ENCODE measurements at places on chromosomes 6 and 20. TPM values are rescaled to one million over a fixed set of nuclear protein-coding genes. Genes with fewer than 3 reads are reported as not detected.
A peak's percentile ranks its signal among the peaks of the same experiment; 100 is the strongest.

DNA sequence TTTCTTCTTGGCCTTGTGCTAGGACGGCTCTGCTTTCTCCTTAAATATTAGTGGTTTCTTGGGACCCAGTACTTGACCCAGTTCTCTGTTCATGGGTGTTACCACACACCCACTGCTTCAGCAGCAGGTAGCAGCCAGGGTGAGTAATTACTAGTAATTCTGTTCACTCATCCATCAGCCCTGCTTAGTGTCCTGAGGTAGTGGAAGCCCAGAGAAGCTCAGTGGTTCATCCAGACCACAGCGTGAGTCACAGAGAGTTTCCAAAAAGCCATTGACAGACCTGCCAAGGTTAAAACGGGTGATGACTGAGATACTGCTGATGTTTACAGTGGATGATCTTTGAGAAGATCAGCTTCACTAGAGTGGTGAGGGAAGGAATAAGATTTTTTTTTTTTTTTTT is 51.7 kb upstream of the HINT3 start:
- no peaks in the 10 kb centered on the region for H3K36me3 ChIP-seq
- H3K4me3 ChIP-seq, result no peak overlapping the region
- DNase-seq, result no peak
- H3K4me1 ChIP-seq, result no peaks in the 10 kb centered on the region
- no peaks in the 10 kb centered on the region for H3K27me3 ChIP-seq

GRCh38 chr6:108156938-108157233 is 8.9 kb upstream of the NR2E1 start:
- H3K4me3 ChIP-seq, result no peak overlapping the region
- peaks cover 72% of the 10 kb centered on the region for H3K27me3 ChIP-seq
- no peaks in the 10 kb centered on the region for H3K36me3 ChIP-seq
- H3K27ac ChIP-seq, result no peak overlapping the region

DNA sequence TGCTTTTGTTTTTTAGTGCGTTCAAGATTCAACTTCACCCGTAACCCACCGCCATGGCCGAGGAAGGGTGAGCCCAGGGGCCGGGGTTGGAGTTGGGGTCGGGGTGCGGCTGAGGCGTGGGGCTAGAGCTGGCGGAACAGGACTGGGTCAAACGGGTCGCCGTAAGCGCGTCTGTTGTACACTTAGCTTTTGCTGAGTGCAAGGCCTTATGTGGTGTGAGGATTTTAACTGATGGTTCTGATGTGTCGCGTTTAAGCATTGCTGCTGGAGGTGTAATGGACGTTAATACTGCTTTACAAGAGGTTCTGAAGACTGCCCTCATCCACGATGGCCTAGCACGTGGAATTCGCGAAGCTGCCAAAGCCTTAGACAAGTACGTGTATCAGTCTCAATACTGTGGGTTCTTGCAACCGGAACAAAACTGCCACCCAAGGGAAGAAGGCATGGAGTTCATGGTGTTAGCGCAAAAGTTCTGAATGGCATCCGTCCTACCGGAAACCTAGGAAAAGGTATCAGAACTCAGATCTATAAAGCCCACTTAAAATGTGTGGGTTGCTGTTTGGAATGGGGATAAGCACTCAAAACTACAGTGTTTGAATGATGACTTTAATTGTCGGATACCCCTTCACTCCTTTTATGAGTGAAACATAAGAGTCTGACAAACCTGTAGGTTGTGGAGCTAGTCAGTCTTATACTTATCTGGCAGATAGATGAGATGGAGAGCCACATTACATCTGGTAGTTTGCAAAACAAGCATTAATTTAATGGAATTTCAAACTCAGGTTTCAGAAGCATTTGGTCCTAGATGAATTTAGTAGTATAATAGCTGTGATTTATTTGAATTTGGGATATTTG is 574 bp downstream of the RPS12 start:
- peak overlapping the region; percentile 87 for H3K4me3 ChIP-seq
- no peak for DNase-seq
- peaks cover 11% of the 10 kb centered on the region for H3K4me1 ChIP-seq
- peaks cover 37% of the 10 kb centered on the region for H3K36me3 ChIP-seq

- H3K4me3 ChIP-seq, result peak overlapping the region; percentile 56
- peak overlapping the region; percentile 98 for H3K27ac ChIP-seq
- peaks cover 2% of the 10 kb centered on the region for H3K36me3 ChIP-seq
- peaks cover 39% of the 10 kb centered on the region for H3K4me1 ChIP-seq
- H3K27me3 ChIP-seq, result no peaks in the 10 kb centered on the region
- DNase-seq, result peak; percentile 99
Observed at GRCh38 chr6:148509800-148510581, 167.4 kb downstream of the SASH1 start.

EFCAB8 gene
- not detected for polyA plus RNA-seq

DNA sequence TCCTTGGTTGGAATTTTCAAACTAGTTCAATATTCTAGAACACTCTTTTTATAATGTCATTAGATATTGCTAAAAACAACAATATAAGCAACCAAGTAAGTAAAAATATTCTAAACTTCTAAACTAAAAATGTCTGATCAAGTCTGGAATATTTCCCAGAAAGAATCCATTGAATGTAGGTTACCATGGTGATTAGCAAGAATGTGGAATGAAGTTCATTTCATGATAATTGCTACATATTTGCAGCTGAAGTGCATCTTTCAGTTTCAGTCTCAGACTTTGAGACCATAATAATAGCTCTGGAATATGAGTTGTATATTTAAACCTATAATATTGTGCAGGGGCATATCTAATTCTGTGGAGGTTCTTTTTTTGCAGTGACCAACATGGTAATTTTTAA is 61.0 kb upstream of the NKAIN2 start:
- no peak overlapping the region for H3K27ac ChIP-seq
- no peaks in the 10 kb centered on the region for H3K27me3 ChIP-seq
- DNase-seq, result peak; percentile 11
- H3K36me3 ChIP-seq, result no peaks in the 10 kb centered on the region

CRIP3 gene
- 2.5 TPM for polyA plus RNA-seq

DNA sequence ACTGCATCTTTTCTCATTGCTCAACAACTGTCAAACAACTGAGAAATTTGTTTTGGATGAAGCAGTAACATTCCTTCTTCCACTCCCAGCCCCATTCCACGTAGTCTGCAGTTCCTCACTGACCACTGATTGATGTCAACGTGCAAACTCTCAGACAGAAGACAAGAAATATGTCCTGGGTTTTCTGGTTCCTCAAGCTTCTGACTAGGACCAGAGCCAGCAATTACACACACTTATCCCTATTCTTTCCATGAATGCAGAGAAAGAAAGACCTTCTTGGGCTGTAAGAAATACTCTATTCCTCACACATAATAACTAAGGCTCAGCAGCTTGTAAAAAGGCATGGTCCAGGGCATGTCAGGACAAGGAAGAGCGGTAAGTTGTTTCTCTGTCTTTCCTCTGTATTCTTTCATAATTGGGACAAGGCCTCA is 790.1 kb upstream of the SLC35B3 start:
- H3K4me1 ChIP-seq, result no peaks in the 10 kb centered on the region
- H3K27ac ChIP-seq, result no peak overlapping the region

DNA sequence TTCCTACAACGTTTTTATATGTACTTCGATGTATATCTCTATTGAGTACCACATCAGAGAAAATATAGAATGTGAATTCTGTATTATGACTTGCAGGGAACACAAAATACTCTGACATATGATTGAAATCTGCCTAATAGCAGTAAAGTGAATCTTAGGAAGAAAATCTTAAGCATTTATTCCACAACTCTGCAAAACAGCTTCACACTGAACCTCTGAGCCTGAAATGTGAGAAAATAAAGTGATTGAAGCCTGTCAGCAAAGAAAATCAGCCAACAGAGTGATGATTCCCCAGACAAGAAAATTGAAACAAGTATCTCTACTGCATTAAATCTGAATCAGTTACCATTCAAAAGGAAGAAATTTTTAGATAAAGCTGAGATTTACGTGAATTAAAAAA is 499.5 kb upstream of the RNF217 start:
- no peaks in the 10 kb centered on the region for H3K4me1 ChIP-seq
- H3K4me3 ChIP-seq, result no peak overlapping the region
- no peaks in the 10 kb centered on the region for H3K36me3 ChIP-seq

CPNE5 gene
- 8.1 TPM for polyA plus RNA-seq

SLC22A16 gene
- polyA plus RNA-seq, result 0.12 TPM

- no peaks in the 10 kb centered on the region for H3K36me3 ChIP-seq
- H3K27ac ChIP-seq, result no peak overlapping the region
- H3K4me1 ChIP-seq, result peaks cover 35% of the 10 kb centered on the region
- no peak for DNase-seq
- no peaks in the 10 kb centered on the region for H3K27me3 ChIP-seq
Observed at GRCh38 chr6:37135835-37136694, 33.9 kb upstream of the PIM1 start.

DNA sequence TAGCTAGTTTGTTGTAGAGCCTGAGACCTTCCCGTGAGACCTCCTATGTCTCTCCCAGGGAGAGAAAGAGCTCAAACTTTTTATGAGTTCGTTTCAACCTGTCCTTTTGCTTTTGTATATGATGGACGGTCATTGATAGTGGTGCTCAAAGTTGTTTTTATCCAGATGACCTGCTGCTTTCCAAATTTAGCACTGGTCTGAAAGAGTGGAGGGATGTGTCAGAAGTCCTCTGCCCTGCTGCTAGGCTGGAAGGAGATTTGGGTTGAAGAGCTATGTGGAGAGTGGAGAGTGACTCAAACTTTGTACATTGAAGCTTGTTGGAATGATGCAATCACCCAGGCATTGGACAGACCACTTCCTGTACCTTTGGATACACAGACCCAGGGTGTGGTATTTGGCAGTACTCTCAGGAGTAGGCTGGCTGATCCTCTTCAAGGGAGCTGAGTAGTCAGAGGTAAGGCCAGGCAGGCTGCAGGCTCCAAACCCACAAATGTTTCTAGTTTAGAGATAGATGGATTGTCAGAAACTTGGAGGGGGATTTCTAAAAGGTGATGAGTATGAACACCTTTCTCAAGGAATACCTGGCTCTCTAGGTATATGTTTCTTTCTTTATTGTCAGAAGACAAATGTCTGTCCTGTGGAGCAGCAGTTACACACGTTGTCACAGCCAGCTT is 49.4 kb upstream of the RREB1 start:
- peaks cover 7% of the 10 kb centered on the region for H3K4me1 ChIP-seq
- no peaks in the 10 kb centered on the region for H3K36me3 ChIP-seq
- no peak for DNase-seq
- no peaks in the 10 kb centered on the region for H3K27me3 ChIP-seq
- peak overlapping the region; percentile 47 for H3K27ac ChIP-seq

GATA5 gene
- 0.08 TPM for polyA plus RNA-seq

DNA sequence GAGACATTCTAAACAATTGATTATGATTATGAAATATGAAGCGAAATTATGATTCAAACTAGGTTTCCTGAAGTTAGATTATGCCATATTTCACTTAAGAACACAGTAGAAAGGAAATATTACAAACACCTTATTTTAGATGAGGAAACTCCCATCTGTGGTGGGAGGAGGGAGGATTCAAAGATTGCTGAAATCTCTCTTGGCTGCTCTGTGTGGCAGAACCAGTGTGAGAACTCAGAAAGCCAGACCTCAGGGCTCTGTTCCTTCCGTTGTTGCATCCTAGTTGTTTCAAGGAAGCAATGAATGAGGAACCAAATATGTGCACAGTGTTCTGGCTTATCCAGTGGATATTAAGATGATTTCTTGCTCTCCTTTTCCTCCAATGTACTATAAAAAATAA is 2.1 kb downstream of the TAAR5 start:
- no peaks in the 10 kb centered on the region for H3K27me3 ChIP-seq
- no peaks in the 10 kb centered on the region for H3K4me1 ChIP-seq
- no peak for DNase-seq

- H3K27me3 ChIP-seq, result no peaks in the 10 kb centered on the region
- H3K27ac ChIP-seq, result peak overlapping the region; percentile 87
- H3K36me3 ChIP-seq, result no peaks in the 10 kb centered on the region
- H3K4me1 ChIP-seq, result no peaks in the 10 kb centered on the region
- DNase-seq, result peak; percentile 61
Observed at GRCh38 chr6:130019326-130020072, 1.1 kb downstream of the L3MBTL3 start.

PHACTR3 gene
- polyA plus RNA-seq, result 12.1 TPM

GRCh38 chr20:59148701-59149493 is 14.7 kb upstream of the ZNF831 start:
- H3K27me3 ChIP-seq, result no peaks in the 10 kb centered on the region
- no peak overlapping the region for H3K4me3 ChIP-seq
- H3K36me3 ChIP-seq, result no peaks in the 10 kb centered on the region
- H3K27ac ChIP-seq, result peak overlapping the region; percentile 4

SIRPG gene
- polyA plus RNA-seq, result not detected

ID1 gene
- 51.1 TPM for polyA plus RNA-seq

F13A1 gene
- polyA plus RNA-seq, result 41.1 TPM

GRCh38 chr20:38941726-38942389 is 15.6 kb downstream of the FAM83D start:
- no peak overlapping the region for H3K27ac ChIP-seq
- DNase-seq, result no peak
- H3K27me3 ChIP-seq, result no peaks in the 10 kb centered on the region
- no peak overlapping the region for H3K4me3 ChIP-seq
- no peaks in the 10 kb centered on the region for H3K4me1 ChIP-seq

GRCh38 chr6:104256646-104257045 is 603.1 kb downstream of the HACE1 start:
- H3K27me3 ChIP-seq, result no peaks in the 10 kb centered on the region
- DNase-seq, result no peak
- H3K4me3 ChIP-seq, result no peak overlapping the region
- no peaks in the 10 kb centered on the region for H3K4me1 ChIP-seq
- H3K27ac ChIP-seq, result no peak overlapping the region
- no peaks in the 10 kb centered on the region for H3K36me3 ChIP-seq

- no peak overlapping the region for H3K27ac ChIP-seq
- DNase-seq, result no peak
- H3K36me3 ChIP-seq, result no peaks in the 10 kb centered on the region
- no peak overlapping the region for H3K4me3 ChIP-seq
- no peaks in the 10 kb centered on the region for H3K27me3 ChIP-seq
Observed at GRCh38 chr20:23332467-23332866, 18.1 kb upstream of the NXT1 start.

DNA sequence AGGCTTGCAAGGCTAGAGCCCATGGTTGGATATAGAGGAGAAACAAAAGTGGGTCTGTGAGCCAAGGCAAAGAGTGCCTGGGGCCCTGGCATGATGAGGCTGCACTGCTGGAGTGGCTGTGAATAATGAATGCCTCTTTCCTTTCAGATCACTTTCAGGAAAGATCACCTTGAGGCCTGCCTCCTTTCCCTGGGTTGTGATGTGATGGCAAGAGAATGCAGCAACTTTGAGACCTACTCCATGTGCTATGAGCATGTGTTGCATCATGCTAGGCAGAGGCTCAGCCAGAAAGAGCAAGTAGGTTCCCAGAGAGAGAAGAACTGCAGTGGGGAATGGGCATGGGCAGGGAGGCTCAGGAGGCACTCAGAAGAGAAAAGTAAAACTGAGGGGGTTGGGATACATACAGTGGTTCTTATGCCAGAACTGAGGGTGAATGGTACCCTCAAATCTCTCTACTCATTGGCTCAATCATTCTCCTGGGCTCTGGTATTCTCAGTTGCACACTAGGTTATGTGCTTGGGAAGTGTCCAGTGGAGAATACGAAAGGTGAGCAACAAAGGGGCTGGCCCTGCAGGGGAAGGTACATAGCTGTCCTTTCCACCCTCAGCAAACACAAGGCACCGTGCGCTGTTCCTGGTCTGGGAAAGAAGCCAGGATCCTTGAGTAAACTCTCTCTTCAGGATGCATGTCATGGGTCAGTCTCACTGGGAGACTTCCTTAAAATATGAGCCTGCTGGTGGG is 45.9 kb downstream of the CD164 start:
- no peak overlapping the region for H3K27ac ChIP-seq
- peaks cover 18% of the 10 kb centered on the region for H3K4me1 ChIP-seq
- no peak for DNase-seq
- no peaks in the 10 kb centered on the region for H3K27me3 ChIP-seq
- H3K4me3 ChIP-seq, result no peak overlapping the region
- H3K36me3 ChIP-seq, result no peaks in the 10 kb centered on the region

GRCh38 chr6:118660218-118660569 is 8.8 kb upstream of the CEP85L start:
- H3K4me1 ChIP-seq, result peaks cover 12% of the 10 kb centered on the region
- H3K27ac ChIP-seq, result peak overlapping the region; percentile 62
- H3K4me3 ChIP-seq, result no peak overlapping the region
- no peaks in the 10 kb centered on the region for H3K27me3 ChIP-seq

NKAPL gene
- 0.74 TPM for polyA plus RNA-seq

SEMG1 gene
- polyA plus RNA-seq, result not detected

Data from muscle of leg (tissue), 16 donors.